HS-5 (cell line): ENCODE measurements at places on chromosomes 13 and 19.

DNA sequence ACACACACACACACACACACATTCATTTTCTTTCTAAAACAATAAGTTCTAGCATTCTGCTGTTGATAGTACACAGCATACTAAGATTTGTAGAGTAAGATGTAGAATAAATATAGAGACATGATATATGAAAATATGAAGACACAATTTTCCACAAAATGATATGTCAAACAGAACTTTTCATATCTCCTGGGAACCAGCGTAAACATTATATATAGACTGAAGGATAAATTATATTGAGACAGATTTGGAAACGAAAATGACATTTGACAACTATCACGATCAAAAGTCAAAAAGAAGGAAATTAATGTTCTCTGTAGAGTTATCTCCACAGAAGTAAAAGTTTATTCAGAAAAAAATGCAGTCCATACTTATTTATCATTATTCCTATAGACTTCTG is 1605.7 kb upstream of the SLC10A2 start:
- DNase-seq = no peak

DNA sequence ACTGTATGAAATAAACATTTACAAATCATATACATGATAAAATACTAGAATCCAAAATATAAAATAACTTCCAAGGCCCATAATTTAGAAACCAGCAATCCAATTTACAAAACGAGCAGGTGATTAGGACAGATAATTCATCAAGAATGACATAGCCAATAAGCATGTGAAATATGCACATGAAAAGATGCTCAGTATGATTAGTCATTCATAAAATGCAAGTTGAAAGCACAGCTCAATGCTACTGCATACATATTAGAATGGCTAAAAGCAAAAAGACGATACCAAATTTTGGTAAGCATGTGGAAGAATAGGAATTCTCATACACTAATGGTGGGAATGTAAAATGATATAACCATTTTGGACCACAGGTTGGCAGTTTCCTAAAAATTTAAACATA is 837.2 kb upstream of the MIR17HG start:
- peak; percentile 2 for DNase-seq

DNA sequence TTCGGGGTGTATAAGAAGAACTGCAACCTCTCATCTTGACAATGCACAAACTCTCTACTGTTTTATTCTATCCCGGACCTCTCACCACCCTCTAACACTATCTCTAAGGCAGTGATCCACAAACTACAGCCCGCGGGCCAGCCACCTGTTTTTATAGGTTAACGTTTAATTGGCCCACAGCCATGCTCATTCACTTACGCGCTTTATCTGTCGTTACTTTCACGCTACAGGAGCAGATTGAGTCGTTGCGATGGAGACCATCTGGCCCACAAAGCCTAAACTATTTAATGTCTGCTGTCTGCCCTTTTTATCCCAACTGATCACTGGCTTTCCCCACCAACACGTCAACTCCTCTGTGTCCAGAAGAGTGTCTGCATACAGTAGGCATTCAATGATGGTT is 158.9 kb downstream of the CACNA1A start:
- no peak for DNase-seq

- no peak for DNase-seq
Measured at GRCh38 chr13:111627596-111627995, 307.2 kb downstream of the TEX29 start.

GRCh38 chr13:111584101-111584672 is 263.7 kb downstream of the TEX29 start:
- no peak for DNase-seq

- peak; percentile 53 for DNase-seq
Measured at GRCh38 chr19:6997679-6998445, 23.4 kb downstream of the MBD3L2B start.

- no peak for DNase-seq
Measured at GRCh38 chr19:2461751-2462634, 5.2 kb upstream of the LMNB2 start.

- peak; percentile 88 for DNase-seq
Measured at GRCh38 chr19:47227352-47228167, 3.4 kb downstream of the BBC3 start.

- no peak for DNase-seq
Measured at GRCh38 chr19:10182847-10183246, 11.9 kb downstream of the DNMT1 start.

- DNase-seq = no peak
Measured at GRCh38 chr19:18456974-18457373, 19.0 kb upstream of the ISYNA1 start.

GRCh38 chr13:75513271-75513670 is 24.4 kb downstream of the COMMD6 start:
- DNase-seq = no peak

DNA sequence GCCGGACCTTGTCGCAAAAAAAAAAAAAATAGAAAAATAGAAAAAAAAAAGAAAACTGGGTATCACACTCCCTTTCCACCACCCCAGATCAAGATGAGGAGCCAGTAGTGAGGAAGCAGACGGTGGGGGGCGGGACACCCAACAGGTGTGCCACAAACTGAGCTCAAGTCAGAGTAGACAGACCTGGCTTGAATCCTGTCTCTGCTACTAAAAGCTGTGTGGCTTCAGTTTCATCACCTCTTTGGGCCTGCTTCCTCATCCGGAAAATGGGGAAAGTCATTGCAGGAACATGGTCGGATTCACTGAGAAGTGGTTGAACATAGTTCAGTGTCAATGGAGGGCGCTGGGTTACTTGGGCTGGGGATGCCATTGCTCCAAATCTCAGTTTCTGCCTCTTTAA is 2.9 kb downstream of the HIF3A start:
- DNase-seq = no peak

GRCh38 chr19:48274173-48274572 is 4.3 kb downstream of the ZNF114 start:
- DNase-seq = no peak

GRCh38 chr13:93857126-93857525 is 622.4 kb downstream of the DCT start:
- no peak for DNase-seq

- DNase-seq = no peak
Measured at GRCh38 chr19:35206379-35206778, 22.2 kb downstream of the FAM187B start.

DNA sequence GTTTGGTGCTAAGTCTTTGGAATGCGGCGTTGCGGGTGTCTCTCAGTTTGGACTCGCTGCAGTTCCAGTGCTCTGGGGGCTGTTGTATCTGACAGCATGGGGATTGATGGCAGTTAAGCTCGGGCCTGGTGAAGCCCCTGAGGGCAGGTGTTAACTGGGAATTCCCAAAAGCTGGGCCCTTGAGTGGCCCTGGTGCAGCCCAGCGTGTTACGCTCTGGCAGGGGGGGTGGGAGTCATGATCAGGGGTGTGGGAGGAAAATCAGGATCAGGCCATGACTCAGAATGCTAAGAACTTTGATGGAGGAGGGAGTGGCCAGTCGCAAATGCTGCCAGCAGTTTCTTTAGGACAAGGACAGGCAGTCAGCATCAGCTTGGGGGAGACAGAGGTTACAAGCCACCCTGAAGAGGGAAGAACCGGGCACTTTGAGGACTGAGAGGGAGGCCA is 19.6 kb downstream of the AP2A1 start:
- peak; percentile 16 for DNase-seq

DNA sequence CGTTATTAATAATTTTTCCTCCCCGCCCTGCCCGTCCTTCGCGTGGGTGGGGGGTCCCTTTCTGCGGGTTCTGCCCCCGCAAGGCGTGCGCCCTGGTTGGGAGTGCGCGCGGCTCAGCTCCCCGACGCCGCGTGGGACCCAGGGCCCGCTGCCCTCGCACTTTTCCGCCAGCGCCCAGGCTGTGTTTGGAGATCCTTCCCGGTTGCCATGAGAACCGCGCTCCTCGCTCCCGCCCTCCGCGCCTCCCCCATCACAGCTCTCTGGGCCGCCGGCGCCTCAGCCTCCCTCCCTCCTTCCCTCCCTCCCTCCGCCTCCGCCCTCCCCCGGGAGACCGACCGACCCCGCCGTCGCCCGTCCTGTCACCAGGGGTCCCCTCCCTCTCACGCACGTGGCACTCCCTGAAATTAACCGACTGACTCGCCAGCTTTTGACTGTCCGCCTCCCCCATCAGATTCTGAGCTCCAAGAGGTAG is 2.4 kb upstream of the SSBP4 start:
- DNase-seq = peak; percentile 46

GRCh38 chr13:78198419-78198818 is 279.8 kb upstream of the EDNRB start:
- no peak for DNase-seq

DNA sequence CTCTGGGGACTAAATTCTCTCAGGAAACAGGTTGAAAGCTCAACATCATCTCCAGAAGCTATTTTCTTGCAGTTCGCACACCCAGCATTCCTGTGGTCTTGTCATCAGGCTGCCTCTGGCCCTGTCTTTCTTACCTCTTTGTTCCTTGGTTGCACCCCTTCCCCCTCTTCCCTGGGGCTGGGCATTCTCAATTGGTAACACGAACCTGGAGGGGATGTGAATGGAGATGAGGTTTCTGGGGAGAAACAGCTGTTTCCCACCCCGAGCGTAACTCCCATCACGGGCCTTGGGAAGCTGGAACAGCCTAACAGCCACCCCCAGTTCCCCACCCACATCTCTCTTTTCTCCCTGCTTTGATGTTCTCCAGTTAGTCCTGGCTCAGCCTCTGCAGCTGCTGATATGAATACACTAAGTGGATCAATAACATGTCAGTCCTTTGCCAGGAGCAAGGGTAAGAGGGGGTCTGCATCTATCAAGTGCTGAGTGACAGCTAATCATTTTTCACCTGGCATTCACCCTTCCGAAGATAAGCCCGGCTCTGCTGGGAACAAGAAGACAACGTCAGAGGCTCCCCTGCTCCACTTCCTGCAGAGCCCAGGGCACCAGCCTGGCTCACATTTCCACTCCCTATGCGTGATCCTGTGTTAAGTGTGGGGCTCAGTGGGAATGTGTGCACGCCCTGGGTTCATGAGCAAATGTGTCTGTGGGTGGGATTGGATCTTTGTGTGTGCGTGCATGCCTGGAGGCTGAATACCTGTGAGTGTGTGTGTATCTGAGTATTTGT is 74.0 kb upstream of the KCTD15 start:
- no peak for DNase-seq

DNA sequence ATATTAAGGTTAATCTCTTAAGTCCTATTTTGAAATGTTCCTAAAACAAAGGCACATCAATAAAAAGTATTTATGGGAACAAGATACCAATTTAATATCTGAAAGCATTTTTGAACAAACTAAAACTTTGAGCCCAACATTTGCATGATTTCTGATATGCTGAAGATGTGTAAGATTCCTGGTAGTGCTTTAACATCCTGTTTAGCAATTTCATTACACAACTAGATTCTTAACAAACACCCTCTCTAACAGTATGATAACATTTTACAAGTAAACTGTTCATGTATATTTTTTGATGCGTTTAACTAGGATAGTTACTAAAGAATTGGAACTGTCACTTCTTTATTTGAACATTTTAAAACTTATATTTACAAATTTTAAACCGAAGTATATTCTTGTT is 63.9 kb downstream of the DACH1 start:
- DNase-seq = no peak

- DNase-seq = no peak
Measured at GRCh38 chr19:30369833-30370232, 2.4 kb upstream of the ZNF536 start.

DNA sequence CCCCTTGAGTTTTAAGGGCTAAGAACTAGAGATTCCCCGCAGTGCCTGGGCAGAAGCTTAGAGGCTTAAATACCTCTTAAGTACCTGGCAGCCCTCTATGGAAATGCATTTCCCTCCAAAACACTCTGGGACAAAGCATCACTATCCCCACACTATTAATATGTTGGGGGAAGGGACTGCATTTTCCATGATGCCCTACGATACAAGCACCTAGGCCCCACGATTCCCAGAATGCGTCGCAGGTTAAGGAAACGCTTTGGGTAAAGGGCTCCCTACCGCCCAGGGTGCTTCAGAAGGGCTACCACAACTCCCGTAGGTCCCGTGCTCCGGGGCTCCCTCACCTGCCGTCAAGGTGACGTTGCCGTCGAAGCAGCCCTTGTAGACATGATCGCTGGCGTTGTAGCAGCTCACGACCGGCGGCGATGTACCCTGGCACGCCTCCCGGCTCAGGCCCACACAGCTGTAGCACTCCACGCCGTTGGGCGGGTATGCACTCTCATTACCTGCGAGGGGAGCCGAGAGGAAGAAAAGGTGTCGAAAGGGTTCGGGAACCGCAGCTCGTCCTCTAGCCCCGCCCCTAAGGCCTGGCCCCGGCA is 2.5 kb downstream of the LYPD3 start:
- no peak for DNase-seq

GRCh38 chr19:2089001-2089711 is 7.0 kb downstream of the MOB3A start:
- DNase-seq = no peak

GRCh38 chr19:44212866-44213346 is 574 bp downstream of the ZNF227 start:
- DNase-seq = no peak

DNA sequence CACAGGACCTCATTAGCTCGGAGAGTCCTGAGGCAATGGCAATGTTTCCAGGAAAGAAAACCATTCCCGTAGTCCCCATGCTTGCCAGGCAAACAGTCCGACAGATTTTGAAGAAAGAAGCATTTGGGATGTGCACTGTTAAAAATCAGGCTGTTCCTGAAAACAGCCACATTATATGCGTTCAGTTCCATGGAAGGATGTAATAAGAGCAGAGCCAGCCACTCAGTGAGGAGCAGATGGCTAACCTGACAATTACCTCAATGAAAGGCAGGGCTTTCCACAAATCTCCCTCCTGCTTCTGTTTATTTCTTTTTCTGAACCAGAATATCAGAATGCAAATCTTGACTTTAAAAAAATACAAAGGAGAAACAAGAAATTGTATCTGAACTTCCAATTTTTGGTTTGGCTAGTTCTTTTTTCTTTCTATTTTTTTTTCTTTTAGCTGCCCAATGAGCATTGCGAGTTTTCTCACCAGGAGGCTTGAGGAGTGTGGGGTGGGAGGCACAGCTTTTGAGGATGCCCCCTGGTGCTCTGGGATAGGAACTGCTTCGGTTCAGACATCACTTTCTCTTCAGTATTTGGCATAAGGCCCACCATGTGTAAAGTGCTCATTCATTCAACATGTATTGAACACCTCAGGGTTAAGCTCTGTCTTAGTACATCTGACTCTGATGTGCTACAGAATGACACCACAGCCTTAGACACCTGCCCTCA is 124.2 kb downstream of the TBC1D4 start:
- no peak for DNase-seq

DNA sequence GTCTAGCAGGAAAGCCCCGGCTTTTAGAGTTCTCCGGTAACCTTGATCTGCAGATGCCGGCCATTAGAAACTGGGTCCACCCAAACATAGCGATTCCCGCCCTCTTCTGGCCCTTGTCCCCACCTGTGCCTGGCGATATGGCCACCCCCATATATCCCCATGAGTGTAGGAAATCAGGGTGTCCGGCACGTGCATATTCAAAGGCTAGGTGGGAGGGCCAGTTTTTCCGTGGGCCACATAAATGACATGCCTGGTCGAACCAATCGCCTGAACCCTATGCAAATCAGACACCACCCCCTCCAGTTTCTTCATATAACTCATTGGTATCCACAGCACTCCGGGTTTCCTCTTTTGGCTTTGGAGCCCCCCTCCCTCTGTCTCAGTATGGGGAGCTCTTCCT is 37.4 kb downstream of the ERICH4 start:
- DNase-seq = no peak

- no peak for DNase-seq
Measured at GRCh38 chr19:23774524-23774971, 15.9 kb upstream of the ZNF681 start.

GRCh38 chr13:43963726-43964125 is 84.0 kb downstream of the LACC1 start:
- no peak for DNase-seq
